ENCODE measurements at places on chromosomes 5 and 9.

DNA sequence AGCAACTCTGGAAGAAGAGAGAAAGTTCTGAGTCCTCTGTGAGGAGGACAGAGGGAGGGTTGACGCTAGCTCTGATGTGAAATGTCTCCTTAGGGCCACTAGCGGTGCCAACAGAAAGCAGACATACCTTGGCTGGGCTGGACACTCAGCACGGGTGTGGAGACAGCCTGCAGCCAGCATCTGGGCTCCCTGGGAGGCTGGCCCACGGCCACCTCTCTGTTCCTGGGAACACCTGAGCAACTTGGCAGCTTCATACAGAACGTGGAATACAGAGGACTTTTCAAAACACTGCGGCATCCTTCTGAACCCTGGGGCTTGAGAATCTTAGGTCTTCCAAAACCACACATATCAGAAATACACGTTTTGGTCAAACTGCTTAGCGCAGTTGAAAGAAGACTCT is 269.1 kb downstream of the FSTL4 start:
- no peak for DNase-seq

- no peak for DNase-seq
These were observed 7.6 kb downstream of the PTPA start for GRCh38 chr9:129118799-129119198.

DNA sequence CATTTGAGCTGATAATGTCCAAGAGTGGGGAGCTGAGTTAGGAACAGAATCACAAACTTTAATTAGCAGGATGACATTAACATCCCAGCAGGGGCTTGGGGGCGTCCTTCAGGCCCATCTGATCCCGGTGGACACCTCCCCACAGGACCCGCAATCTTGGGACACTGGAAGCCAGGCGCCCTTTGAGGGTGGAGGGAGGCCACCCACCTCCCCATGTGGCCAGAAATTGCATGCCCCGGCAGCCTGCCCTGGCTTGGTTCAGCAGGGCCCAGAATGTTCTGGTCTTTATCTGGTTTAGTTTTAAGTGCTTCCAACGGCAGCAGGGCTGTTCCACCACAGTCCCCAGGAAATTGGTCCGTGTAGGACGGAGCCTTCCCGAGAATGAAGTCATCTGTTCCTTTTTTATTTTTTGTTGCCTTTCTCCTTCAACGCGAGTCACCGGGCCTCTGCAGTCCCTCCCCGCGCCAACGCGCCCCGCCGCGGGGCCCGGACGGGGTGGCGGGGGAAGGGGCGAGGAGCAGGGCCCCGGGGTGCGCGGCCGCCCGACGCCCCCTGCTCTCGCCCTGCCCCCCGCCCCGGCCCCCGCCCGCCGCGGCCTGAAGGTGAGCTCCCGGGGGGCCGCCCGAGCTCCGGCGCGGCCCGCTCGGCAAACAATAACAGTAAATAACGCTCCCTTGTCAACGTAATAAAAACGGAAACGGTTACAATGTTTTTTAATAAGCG is 207.9 kb downstream of the C9orf50 start:
- DNase-seq, result peak; percentile 55

DNA sequence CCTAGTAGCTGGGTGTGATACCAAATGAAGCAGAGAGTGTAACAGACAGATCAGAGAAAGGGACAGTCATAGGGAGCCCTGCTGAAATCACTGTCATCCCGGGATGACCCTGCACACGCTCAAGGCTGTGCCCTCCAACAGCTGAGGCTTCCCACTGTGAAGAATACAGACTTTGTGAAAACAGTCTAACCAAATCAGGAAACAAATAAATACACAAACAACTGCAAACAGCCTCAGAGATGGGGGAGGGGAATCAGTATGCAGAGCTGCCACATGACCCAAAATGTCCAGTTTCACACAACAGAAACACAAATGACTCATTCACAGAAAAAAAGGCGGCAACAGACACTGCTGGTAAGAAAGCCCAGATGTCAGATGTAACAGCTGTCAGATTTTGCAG is 101.9 kb downstream of the ADAMTS2 start:
- DNase-seq, result no peak

DNA sequence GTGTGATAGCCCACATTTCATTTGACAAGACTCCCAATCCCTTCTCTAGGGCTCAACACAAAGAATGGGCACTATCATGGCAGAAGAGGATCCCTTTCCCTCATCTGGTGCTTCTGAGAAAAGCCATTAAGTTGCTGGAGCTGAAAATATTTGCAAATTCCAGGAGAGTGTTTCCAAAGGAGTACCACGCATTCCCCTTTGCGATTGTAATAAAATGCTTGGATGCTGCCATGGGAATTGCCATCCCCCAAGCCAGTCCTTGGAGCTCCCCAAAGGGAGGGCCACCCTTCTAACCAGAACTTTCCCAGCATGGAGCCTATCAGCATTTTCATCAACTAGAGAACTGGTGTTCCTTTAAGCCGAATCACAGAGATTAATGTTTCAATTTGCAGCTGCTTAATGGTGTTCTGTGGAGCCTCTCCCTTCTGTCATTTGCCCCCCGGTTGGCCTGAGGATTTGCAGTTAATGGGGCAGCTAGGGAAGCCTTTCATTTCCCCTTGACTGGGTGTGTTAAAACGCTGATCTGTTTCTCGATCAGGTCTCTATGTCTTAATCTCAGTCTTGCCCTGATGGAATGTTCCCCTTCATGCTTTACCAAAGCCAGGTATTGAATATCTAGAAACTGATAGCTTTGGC is 133.0 kb downstream of the ENC1 start:
- DNase-seq, result no peak

DNA sequence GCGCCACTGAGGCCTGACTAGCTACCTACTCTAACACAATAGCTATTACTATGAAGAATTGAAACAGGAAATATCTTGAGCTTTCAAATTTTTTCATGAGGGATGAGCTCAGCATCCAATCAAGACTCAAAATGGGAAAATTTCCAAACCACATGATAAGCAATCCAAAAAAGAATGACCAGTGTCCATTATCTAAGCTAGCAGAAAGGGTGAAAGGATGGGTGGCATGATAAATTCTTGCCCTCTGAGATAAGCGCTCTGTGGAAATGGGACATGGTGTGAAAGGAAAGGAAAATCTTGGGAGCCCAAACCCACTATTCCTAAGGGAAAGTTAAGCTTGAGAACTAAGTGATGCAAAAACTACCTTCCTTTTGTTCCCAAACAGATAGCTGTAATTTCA is 170.2 kb upstream of the NREP start:
- no peak for DNase-seq

DNA sequence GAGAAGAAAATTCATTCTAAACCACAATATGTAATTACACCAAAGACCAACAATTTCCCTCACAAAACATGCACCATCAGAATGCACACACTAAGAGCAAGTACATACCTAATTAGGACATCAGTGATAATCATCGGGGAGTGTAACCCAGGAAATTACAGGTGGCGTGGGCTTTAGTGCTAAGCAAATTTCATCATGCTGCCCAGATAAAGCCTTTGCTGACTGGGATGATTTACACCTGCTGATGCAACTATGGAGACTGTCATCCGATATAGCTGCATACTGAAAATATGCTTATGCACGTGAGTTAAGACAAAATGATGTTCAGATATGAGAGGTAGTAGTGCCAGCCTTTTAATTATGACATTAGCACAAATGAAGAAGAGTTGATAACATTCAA is 123.2 kb downstream of the DCP2 start:
- no peak for DNase-seq

DNA sequence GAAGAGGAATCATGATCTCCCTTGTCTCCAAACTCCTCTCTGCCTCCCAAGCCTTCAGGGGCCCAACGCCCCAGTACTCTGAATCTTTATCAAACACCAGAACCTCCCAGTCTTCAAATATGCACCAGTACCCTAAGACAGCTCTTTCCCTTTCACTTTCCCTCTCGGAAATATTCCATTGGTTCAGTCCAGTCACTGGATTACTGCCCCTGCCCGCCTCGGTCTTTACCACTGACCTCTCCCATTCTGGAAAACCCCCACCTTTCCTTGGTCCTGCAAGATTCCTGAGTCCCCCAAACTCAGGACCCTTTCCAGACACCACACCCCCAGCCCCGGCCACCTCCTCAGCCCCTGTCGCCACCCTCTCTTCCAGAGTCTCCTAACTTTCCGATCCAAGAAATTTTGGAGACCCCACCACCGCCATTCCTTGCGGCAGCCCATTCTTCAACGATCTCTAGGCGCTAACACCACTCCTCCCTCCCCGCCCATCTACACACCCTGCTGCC is 674 bp downstream of the C5orf15 start:
- DNase-seq, result no peak

DNA sequence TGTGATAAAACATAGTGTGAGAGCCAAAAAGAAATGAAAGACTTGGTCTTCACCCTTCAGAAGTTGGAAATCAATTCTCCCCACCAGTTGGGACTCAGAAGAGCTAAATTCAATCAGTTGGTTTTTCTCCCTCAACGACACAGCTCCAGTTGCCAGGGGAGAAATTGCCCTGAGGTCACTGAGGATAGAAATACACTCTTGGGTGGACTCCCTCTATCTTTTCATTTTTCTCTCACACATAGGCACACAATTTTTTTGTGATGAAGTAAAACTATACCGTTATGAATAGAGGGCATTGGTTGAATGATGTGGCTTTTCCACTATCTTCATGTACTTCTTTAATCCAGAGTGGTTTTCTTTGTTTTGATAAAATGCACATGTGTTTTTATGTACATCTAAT is 80.2 kb downstream of the ZNF366 start:
- DNase-seq, result no peak

DNA sequence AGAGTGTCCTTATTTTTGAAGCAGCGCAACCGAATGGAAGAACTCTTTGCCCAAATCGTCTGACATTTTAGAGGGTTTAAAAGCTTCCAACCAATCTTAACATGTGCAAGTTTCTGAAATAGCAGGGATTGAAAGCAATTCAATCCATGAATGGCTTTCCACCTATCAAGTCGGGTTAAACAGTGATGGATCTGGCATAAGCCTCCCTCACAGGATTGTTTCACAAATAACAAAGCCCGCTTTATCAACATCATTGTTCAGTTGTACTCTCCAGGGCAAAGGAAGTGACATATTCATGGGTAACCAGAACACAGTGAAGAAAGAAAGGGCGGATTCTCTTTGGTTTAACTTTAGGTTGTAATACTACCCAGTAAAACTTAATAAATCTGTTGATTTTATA is 497.3 kb downstream of the MTRR start:
- DNase-seq, result no peak

- no peak for DNase-seq
These were observed 84.4 kb downstream of the COL23A1 start for GRCh38 chr5:178505639-178506407.

GRCh38 chr5:6910950-6911349 is 197.7 kb downstream of the TENT4A start:
- no peak for DNase-seq

GRCh38 chr5:57478826-57479225 is 3.8 kb downstream of the ACTBL2 start:
- no peak for DNase-seq

GRCh38 chr5:139417214-139417613 is 13.3 kb upstream of the SPATA24 start:
- no peak for DNase-seq
